Left ventricle myocardium superior (tissue), 1 donor: ENCODE measurements at places on chromosomes 11 and 22. TPM values are rescaled to one million over a fixed set of nuclear protein-coding genes. Genes with fewer than 3 reads are reported as not detected.
A peak's percentile ranks its signal among the peaks of the same experiment; 100 is the strongest.

DNA sequence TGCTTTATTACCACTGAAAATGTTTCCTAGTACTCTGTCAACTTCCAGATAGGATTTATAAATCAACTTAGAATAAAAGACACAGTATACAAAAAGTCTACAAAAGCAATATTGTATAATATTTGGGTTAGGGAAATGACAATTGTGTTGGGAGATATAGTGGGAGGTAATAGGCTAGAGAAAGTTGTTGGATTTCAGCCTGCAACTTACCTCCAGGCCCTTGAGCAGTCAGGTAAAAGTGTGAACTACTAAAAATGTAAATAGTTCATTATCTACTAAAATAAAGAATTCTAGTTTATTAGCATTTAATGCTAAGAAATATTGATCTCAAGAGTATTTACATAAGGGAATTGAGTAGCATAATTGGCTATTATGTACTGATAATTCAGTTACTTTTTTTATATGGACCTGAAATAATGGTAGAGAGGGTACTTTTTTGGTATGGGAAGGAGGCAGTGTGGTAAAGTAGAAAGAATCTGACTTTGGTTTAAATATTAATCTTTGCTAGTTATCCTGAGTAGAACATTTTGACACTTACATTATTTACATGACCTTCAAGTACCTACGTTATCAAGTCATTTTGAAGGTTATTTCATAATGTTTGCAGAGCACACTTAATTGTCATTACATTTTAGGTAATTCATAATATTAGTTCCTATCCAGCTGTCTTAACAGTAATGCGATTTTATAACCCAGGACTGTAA is 55.0 kb downstream of the DYNC2H1 start:
- DNase-seq: no peak

- DNase-seq: peak; percentile 77
Measured at GRCh38 chr11:86459682-86460460, 85.2 kb downstream of the CCDC81 start.

- no peak for DNase-seq
Measured at GRCh38 chr11:121376130-121376529, 76.0 kb upstream of the SORL1 start.

DNA sequence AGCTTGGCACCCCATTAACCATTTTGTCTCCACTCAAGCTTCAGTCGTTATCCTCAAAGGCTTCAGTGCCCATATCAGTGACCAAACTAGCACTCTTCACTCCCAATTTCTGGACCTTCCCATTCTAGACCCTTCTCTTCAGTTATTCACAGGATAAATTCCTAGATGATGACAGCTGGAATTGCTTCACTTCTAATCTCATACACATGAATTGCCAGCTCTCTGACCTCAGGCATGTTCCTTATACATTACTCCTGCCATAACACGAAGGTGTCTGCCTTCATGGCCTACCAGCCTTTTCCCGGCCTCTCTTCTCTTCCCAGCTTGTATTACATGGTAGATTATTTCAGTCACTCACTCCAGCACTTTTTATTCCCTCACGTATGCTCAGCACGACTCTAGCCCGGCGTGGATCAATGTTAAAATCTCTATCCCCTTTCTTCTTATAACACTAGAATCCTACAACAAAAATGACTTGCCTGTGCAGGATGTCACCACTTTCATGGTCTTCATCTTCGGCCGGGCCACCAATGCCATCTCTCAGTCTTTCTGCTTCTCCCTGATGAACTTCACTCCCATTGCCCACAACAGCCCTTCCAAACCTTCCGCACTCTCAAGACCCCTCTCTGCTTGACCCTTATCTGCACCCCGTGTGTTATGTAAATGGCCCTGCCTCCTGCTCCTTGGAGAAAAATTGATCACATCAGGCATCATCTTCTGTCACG is 36.9 kb downstream of the EIF3F start:
- no peak for DNase-seq

- no peak for DNase-seq
Measured at GRCh38 chr11:86570451-86570850, 102.0 kb downstream of the ME3 start.

CDKN1C gene
- 42.0 TPM for total RNA-seq

OR56A4 gene
- not detected for total RNA-seq

ENTHD1 gene
- not detected for total RNA-seq

DNA sequence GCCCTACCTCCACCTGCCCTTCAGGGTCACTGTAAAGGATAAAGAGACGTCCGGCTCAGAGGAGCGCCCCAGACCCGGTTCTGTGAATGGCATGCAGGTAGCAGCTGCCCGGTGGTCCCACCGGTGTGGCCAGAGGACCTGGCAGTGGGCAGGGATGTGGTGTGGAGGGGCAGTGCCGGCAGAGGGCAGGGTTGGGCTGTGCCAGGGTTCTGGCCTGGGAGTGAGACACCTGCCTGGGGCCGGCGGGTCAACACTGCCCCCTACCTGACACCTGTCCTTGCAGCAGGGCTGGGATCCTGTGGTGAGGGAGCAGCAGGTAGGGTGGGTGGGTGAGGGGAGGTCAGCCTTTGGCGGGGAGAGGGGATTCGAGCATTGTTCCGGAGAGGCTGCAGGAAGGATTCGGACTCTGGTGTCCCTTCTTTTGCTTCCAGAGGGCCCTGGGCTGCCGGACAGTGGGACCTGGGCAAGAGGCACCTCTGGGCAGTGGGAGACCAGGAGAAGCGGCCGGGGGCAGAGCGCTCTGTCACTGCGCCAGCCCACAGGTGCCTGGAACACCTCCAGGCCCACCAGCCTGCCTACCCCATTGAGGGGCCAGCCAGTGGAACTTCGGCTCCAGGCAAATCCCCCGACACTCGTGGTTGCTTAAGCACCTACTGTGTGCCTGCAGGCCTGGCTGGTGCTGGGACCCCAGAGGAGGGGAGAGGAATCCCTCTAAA is 1.6 kb upstream of the PHLDA2 start:
- peak; percentile 76 for DNase-seq

GRCh38 chr22:37187891-37188761 is at the start of gene C1QTNF6:
Gene C1QTNF6 (minus strand): TSS chr22:37188247. CDS start chr22:37188213, 34 bp downstream.
- DNase-seq: peak; percentile 71

- no peak for DNase-seq
Measured at GRCh38 chr11:8335683-8336082, 72.0 kb upstream of the LMO1 start.

SOX10 gene
- total RNA-seq: 1.9 TPM
